ENCODE measurements at places on chromosomes 2 and 18. TPM values are rescaled to one million over a fixed set of nuclear protein-coding genes. Genes with fewer than 3 reads are reported as not detected.

DNA sequence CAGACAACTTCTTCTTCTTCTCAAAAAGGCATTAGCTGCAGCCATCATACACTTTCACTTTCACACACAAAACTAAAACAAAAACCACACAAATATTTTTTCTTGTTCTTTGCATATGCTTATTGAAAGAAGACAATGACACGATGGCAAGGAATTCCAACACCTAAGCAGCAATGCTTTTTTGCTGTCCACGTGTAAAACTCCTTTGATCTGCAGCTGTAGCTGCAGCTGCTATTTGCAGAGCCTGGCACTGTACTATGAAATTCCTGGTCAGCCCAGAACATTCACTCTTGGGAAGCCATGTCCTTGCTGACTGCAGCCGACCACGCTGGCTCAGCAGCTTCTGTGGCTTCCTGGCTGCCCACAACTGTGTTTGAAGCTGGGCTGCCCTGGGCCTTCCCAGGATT, 316.2 kb downstream of the CDH2 start:
- no peaks in the 10 kb centered on the region for H3K4me1 ChIP-seq
- H3K27ac ChIP-seq = no peak overlapping the region
- no peaks in the 10 kb centered on the region for H3K27me3 ChIP-seq
- H3K36me3 ChIP-seq = no peaks in the 10 kb centered on the region

DNA sequence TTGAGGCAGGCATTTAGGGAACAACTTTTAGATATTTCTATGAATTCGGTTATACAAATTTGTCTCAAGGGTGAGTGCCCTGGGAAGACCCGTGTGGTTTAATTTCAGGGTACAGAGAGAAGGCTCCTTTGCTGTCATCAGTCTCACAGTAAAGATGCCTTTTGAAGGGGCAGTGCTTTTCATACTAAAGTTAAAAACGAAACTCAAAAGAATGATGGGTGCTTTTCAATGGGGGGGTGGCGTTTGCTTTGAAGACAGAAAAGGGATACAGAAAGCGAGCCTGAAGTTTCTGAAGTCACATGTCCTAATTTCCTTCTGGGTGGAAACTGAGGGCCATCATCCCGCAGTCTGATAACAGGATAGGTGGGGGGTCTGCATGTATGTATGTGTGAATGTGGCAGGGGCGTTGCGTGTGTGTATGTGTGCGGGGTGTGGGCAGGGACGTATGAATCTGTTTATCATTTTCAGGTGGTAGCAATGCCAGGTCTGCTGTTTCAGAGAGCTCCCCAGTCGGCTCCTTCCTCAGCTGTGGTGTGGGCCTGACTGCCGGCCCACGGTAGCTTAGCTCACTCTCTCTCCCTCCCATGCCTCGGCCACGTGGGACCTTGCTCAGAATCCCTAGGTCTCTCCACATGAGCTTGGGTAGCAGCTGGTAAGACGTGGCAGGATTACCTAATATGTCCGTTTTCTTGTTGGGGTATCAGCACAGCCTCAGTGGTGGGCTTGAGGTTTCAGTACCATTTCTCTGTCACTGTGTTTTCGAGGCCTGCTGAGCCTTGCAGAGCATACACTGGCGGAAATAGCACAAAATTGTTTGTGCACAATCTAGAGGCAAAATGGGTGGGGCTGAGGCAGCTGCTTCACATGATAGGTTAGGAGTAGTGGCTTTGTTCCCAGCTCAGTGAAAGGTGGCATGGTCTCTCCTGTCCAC, 32.7 kb downstream of the ARHGAP25 start:
- peak; percentile 29 for DNase-seq
- peak overlapping the region; percentile 65 for H3K27ac ChIP-seq
- no peaks in the 10 kb centered on the region for H3K27me3 ChIP-seq
- H3K36me3 ChIP-seq = no peaks in the 10 kb centered on the region

CIAO1 gene
- 56.0 TPM for total RNA-seq

DNA sequence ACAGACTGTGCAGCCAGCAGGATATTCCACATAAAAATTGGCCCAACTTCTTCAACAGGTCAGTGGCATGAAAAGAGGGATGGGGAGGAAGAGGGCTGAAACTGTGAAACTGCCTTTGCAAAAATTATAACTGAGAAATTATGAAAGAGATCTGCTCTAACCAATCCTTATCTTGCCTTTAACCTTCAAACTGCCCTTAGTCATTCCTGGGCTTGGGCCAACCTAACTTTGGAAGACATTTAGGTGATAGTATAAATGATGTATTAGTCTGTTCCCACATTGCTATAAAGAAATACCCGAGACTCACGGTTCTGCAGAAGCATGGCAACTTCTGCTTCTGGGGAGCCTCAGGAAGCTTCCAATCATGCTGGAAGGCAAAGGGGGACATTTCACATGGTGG, 74.5 kb downstream of the RPL31 start:
- no peaks in the 10 kb centered on the region for H3K36me3 ChIP-seq
- H3K27me3 ChIP-seq = no peaks in the 10 kb centered on the region
- no peaks in the 10 kb centered on the region for H3K4me1 ChIP-seq
- no peak for DNase-seq

SPP2 gene
- total RNA-seq = not detected

- no peaks in the 10 kb centered on the region for H3K27me3 ChIP-seq
- H3K4me1 ChIP-seq = no peaks in the 10 kb centered on the region
- no peak overlapping the region for H3K27ac ChIP-seq
- no peak overlapping the region for H3K4me3 ChIP-seq
These were observed 39.1 kb upstream of the CPS1 start for GRCh38 chr2:210517264-210517663.

ZNF804A gene
- total RNA-seq = 0.13 TPM

DNA sequence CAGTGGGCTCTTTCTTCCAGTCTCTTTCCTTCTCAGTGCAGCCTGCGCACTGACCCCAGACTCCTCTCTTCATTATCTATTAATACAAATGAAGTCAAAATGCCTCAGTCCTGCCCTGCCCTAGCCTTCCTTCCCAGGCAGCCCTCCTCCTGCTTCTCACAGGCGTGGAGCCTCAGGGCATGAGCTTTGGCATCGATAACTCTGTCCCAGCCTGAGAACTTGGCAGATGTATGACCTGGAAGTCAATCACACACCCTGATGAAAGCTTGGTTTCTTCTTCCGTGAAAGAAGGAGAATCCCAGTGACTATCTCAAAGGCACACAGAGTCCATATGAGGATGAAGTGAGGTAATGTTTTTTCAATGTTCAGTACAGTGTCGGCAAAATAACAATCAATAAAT, 600.7 kb upstream of the ID2 start:
- no peak for DNase-seq
- H3K27me3 ChIP-seq = no peaks in the 10 kb centered on the region
- H3K27ac ChIP-seq = no peak overlapping the region
- no peaks in the 10 kb centered on the region for H3K36me3 ChIP-seq
- H3K4me3 ChIP-seq = no peak overlapping the region

CROCC2 gene
- total RNA-seq = not detected

DNA sequence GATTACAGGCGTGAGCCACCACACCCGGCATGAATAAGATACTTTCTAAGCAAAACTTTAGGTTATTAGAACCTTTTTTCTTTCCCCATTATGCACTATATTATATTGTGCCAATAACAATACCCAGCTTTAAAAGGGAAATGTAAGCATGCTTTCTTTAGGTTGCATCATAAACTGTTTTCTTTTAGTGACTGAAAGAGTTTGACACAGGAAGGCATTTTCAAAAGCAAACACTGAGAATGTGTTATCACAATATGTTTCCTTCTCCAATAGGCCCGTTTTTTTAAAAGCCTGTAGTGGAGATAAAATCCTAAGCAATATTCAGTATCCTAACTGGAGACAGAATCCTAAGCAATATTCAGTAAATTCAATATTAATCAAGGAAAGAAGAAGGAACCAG, 16.7 kb upstream of the EPB41L5 start:
- H3K27me3 ChIP-seq = no peaks in the 10 kb centered on the region
- no peak overlapping the region for H3K4me3 ChIP-seq
- H3K36me3 ChIP-seq = no peaks in the 10 kb centered on the region
- DNase-seq = no peak
- no peak overlapping the region for H3K27ac ChIP-seq

CYTIP gene
- 8.0 TPM for total RNA-seq

- no peak overlapping the region for H3K27ac ChIP-seq
- H3K4me1 ChIP-seq = no peaks in the 10 kb centered on the region
- H3K27me3 ChIP-seq = no peaks in the 10 kb centered on the region
- no peaks in the 10 kb centered on the region for H3K36me3 ChIP-seq
These were observed 140.3 kb downstream of the CYRIA start for GRCh38 chr2:16525265-16525887.

DNA sequence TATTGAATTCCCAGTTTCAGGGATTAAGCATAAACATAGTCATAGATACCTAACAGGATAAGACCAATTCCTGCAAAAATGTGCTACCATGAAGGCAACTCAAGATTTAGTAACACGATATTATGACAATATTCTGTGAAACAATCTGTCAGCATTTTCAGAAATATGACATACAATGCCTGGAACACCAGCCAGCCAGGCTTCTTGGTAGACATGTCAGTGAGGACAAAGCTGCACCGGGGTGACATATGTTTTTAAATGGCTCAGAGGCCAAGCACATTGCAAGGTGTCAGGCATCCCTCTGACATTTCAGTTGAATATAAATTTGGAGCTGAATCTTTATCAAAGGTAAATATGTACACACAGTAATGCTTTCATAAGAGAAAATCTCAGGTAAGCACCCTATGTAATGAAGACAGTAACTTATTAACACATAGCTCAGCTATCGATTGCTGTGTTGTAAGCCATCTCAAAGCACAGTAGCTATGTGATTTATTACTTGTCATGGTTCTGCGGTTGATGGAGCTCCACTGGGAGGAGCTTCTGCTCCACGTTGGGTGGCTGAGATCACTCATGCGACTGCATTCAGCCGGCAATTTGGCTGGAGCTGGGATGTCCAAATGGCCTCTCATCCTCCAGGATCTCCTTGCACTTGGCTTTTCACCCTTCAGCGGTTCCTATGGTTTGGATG, 31.9 kb upstream of the EML6 start:
- no peak overlapping the region for H3K27ac ChIP-seq
- H3K4me1 ChIP-seq = no peaks in the 10 kb centered on the region
- H3K36me3 ChIP-seq = no peaks in the 10 kb centered on the region
- no peaks in the 10 kb centered on the region for H3K27me3 ChIP-seq
- H3K4me3 ChIP-seq = no peak overlapping the region

All from colonic mucosa (tissue), 4 donors.